ENCODE measurements at places on chromosomes 2 and 18.
A peak's percentile ranks its signal among the peaks of the same experiment; 100 is the strongest.

DNA sequence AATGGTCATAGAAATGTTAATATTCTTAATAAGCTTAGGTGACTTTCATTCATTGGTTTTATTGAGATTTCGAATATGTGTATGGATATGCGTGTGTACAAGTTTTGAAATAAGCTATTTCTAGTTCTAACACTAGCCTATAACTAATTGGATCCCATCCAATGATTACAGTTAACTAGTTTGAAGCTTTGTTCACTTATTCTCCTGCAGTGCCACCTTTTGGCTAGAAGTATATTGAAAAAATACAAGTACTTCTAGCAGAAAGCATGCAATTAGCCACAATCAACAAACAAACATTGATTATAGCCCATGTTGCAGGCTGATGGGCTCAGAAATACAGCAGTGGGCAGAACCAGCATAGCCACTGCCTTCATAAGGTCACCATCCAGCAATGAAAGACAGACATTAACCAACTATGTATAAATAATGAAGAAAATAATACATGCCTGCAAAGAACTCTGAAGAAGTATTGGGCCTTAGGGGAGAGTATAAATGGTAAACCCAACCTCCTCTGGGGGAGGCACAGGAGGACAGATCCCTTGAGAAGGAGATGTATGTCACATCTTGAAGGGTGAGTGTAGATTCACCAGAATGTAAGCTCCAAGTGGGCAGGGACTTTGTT is 5.1 kb upstream of the PIEZO2 start:
- peak; percentile 80 for DNase-seq

DNA sequence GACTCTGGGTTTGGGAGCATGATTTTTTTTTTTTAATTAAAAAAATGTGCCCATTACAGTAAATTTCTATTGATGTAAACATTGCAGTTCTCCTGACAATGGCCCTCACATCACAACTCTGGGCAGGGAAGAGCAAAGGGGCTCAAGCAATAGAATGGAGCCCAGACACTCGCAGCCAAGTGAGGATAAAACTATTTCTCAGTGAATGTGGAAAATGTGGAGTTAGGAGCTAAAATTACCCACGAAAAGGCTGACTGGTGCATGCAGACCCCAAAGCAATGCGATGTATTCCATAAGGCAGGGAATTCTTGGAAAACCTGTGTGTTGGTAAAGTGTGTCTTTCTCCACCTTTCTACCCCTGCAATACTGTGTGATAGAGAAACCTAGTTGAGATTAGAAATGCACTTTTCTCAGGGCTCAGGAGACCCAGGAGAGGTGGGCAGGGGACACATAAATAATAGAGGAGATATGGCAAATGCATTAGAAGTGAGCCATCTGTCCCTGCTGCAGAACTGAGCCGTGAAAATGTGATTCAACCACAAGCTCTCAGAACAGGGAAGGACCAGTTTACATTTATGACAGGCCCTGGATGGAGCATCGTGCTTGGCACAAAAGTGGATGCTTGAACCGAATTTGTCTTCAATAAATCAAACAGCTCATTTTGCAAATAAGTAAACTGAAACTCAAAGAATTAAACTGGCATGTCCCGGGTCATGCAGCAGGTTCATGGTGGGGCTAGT is 100.1 kb downstream of the MYCN start:
- no peak for DNase-seq

DNA sequence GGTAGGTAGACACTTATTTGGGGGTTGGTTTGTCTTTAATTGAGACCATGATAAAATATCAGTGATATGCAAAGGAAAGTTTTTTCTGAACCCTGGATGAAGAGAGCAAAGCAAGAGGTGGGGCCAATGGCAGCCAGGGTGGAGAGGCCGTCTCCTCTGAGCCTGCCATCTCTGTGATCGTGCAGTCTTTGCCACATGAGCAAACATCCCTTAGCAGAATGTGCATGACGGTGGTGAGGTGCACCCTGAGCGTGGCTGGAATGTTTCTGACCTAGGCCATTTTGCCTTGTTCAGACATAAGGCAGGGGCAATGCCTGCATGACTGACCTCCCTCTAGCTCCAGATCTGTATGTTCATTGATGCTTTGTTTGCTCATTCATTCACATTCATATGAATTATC is 6.0 kb downstream of the NCK2 start:
- DNase-seq = no peak

DNA sequence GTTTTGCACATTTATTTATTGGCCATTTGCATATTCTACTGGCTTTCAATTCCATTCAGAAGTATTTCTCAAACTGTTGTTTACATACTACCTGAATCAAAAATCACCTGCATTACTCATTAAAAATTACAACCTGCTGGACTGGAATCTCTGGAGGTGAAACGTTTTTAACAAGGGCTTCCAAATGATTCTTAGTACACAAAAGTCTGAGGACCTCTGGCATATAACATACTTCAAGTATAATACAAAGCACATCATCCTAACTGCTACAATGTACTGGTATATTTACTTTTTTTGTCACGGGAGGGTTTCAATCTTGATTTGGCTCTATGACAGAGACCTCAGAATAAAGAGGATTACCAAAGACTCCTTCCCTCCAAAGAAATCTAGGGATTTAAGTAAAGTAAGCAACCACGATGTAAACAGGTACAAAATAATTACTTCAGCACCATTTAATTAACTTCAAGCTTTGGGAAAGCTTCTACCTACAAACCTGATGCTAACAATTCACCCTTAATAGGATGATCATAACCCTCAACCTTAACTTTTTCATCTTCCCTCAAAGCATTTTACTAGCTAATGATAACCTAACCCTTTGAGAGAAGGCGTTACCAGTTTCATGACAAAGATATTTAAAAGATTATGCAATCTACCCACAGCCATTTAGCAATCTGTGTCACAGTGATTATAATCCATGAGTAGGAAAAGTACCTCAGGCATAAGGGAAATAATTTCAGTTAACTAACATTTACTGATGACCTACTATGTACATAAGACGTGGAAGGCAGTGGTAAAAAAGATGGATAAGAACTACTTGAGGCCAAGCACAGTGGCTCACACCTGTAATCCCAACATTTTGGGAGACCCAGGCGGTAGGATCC is 24.7 kb downstream of the ATAD2B start:
- DNase-seq = peak; percentile 9

DNA sequence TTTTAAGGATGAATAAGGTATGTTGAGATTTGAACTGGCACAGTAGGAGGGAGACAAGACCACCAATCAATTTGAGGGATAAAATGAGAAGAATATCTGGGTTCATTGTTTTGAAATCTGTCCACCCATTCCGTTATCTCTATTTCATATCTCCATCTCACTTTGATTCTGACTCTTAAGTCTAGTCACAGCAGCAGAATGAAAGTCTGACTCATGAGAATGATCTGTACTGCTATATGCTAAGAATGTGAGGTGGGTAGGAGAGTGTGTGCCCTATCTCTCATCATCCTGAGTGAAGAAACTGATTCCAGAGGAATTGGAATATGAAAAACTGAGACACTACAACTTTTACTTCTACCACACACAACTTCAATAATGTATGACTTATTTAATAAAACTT is 1994.5 kb upstream of the PIK3C3 start:
- no peak for DNase-seq

DNA sequence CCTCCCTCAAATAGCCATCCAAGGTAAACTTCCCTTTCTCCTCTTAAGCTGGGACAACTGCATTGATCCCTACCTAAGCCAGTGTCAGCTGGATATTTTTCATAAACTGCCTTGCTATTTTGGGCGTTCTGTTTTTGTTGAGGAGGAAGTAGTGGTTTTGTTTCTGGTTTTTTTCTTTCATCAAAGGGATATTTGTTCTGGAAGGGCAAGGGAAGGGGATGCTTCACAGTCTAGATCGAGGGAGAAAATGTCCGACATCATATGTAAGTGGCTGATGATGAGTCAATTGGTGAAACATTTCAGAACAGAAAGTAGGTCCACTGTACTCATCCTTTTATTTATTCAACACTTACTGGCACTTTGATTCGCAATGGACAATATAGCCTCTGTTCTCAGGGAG is 31.0 kb downstream of the TANC1 start:
- DNase-seq = no peak

DNA sequence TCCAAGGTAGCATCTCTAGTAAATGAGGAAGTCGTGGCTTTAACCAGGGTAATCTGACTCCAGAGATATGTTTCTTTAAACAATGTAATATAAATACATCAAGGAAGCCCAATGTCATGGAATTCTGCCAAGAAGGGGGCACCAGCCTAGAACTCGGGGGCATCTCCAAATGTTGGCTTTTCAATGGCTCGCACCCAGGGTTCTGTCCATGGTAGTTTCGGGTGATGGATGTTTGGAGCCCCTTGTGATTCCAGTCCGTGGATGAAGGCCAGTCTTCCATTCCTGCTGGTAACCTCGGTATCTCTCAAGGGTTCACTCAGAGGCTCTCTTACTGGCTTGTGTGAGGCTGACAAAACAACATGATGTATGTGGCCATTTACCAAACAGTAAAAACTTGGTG is 91.7 kb upstream of the SPHKAP start:
- DNase-seq = no peak

DNA sequence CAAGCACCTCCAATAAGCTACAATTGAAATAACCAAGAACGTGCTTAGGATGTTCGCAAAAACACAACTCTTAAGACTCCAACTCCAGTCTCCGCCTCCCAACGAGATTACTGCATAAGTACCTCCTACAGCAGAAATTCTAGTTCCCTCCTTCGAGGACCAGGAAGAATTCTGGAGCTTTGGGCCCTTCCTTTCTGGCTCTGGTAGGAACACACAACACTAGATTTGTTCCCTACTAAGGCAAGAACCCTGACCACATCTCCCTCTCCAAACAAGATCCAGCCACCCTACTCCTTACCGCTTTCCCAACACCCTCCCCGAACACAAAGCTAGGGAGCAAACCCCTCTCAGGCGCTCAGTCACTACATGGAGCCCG is 721 bp downstream of the ADAM17 start:
- peak; percentile 44 for DNase-seq
